Caco-2 (cell line): ENCODE measurements at places on chromosomes 2 and 18. TPM values are rescaled to one million over a fixed set of nuclear protein-coding genes. Genes with fewer than 3 reads are reported as not detected.

DNA sequence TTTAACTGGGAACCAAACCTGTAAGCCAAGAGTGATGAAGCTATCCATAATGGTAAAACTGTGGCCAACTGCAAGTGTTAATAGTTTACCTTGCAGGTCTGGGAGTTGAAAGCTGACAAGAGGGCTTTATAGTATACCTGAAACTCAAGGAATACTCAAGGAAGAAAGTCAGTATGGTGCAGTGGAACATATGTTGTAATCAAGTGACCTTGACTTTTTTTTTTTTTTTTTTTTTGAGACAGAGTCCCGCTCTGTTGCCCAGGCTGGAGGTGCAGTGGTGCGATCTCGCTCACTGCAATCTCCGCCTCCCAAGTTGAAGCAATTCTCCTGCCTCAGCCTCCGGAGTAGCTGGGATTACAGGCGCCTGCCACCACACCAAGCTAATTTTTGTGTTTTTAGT lies 27.6 kb downstream of the VIL1 start:
- peaks cover 63% of the 10 kb centered on the region for H3K4me1 ChIP-seq
- H3K36me3 ChIP-seq: peaks cover 11% of the 10 kb centered on the region
- no peaks in the 10 kb centered on the region for H3K27me3 ChIP-seq
- no peak overlapping the region for H3K4me3 ChIP-seq
- no peak for DNase-seq

FEV gene
- total RNA-seq: not detected in 2 replicates

- no peak overlapping the region for H3K4me3 ChIP-seq
- H3K27me3 ChIP-seq: no peaks in the 10 kb centered on the region
- H3K4me1 ChIP-seq: no peaks in the 10 kb centered on the region
- peaks cover 2% of the 10 kb centered on the region for H3K36me3 ChIP-seq
- no peak for DNase-seq
Observed at GRCh38 chr18:9578306-9578705, 36.1 kb downstream of the PPP4R1 start.

DNA sequence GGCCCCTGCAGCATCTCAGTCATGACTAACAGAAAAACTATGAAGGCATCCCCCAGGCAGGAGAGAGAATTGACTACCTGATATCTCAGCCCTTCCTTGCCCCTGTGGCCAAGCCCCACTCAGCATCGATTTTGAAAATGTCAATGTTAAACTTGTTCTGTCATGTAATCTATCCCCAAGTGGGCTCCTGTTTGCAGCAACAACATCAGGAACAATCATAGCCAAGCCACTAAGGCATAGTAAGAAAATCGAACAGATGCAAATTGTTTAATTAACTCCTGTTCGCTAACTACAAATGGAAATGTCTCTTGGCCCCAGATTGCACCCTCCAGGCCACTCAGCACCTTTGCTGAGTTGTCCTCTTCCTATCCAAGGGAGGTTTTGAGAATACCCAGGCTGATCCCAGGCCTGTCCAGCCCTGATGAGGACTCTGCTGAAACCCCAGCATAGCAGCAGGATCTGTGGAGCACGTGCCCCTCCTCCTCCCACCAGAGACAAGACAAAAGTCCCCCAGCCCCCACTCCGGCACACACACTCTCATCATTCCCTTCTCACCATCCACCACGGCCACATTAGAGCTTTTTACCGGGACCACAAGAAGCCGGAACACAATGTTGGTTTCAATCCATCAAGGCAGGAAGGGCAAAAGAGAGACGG lies 150.1 kb downstream of the TNS1 start:
- no peak overlapping the region for H3K4me3 ChIP-seq
- no peaks in the 10 kb centered on the region for H3K27me3 ChIP-seq
- no peak for DNase-seq
- H3K4me1 ChIP-seq: peaks cover 14% of the 10 kb centered on the region
- H3K36me3 ChIP-seq: no peaks in the 10 kb centered on the region
- no peak overlapping the region for H3K27ac ChIP-seq

GRCh38 chr2:207833251-207833751 lies 63.6 kb upstream of the FZD5 start:
- 0 out of 2 replicates have a peak, but pooled peaks cover 1% of the 10 kb centered on the region for H3K36me3 ChIP-seq
- H3K4me3 ChIP-seq: no peak overlapping the region
- peaks cover 50% of the 10 kb centered on the region for H3K4me1 ChIP-seq
- no peaks in the 10 kb centered on the region for H3K27me3 ChIP-seq

EVA1A gene
- 0.25 and 0.53 TPM in 2 replicates for total RNA-seq

DNA sequence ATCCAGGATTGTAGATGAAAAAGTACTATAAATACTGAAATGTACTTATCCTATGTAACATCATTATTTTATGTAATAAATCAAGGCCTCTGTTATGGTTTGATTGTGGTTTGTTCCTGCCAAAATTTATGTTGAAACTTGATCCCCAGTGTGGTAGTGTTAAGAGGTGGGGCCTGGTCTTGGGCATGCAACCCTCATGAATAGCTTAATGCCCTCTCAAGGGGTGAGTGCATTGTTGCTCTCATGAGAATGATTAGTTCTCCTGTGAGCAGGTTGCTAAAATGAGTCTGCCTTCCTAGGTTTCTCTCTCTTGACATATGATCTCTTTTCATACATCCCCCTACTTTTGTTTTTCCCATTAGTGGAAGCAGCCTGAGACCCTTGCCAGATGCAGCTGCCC lies 915.4 kb downstream of the TSN start:
- no peak for DNase-seq
- no peaks in the 10 kb centered on the region for H3K27me3 ChIP-seq
- H3K36me3 ChIP-seq: no peaks in the 10 kb centered on the region

DNA sequence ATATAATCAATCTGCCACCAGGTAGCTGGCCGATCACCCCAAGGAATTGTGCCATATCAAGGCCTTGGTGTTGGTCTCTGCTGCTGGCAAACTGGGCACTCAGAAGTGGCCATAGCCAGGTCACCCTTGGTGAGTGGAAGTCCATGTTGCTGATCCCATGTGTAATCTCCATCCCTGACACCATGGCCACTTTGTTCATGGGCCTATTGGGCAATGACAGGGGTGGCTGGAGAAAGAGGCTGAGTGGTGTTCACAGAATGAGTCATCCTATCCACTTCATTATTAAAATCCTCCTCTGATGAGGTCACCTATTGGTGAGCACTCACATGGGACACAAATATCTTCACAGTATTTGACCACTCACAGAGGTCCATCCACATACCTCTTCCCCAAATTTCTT lies 26.7 kb upstream of the CD226 start:
- no peaks in the 10 kb centered on the region for H3K4me1 ChIP-seq
- no peak overlapping the region for H3K27ac ChIP-seq
- DNase-seq: no peak
- H3K4me3 ChIP-seq: no peak overlapping the region

DNA sequence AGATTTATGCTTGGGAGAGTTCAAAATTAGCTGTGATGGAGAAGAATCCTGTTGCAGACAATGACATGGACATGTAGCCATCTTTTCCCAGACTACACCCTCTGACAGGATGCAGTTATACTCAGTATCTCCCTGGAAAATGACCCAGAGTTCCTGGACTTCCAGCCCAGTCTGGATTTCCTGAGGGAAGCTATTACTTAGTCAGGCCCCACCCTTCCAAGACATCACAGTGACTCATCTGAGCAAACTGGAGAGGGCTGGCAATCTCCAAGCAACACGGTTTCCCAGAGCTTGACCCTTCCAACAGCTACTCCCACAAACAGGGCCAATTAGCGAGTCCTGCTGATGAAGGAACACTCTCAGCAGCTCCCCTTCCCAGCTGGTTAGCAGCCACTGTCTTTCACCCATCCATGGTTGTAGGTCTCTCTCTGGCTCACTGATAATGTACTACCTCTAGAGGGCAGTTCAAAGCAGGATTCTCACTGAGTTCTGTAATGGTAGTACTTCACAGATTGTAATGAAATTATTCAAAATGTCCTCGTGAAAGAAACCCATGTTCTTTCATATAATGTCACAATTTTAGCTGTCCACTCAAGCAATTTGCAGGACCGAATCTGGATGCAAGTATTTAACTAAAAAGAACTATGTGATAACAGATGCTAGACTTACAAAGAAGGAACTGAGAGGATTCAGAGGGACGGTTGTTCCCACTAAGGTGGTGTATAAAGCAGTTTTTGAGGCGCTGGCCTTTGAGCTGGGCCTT lies 110.2 kb downstream of the MDH1 start:
- no peak overlapping the region for H3K4me3 ChIP-seq
- peaks cover 8% of the 10 kb centered on the region for H3K4me1 ChIP-seq
- no peaks in the 10 kb centered on the region for H3K36me3 ChIP-seq
- H3K27me3 ChIP-seq: no peaks in the 10 kb centered on the region
- peak; percentile 69 for DNase-seq

DNA sequence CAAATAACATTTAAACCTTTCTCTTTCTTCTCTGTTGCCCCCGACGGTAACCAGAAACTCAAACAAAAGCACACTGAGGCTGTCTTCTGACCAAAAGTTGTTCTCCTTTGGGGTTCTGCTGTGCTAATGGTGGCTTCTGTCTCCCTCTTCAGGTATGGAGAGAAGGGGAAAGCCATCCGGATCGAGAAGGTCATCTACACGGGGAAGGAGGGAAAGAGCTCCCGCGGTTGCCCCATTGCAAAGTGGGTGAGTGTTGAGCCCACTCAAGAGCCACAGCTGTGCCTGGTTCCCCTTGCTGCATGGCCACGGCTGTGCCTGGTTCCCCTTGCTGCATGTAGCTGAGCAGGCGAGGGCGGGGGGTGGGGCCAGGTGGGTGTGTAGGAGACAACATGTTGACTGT lies 67.4 kb downstream of the BOLA3 start:
- no peaks in the 10 kb centered on the region for H3K27me3 ChIP-seq
- H3K36me3 ChIP-seq: no peaks in the 10 kb centered on the region; the same call in 1 of the 2 replicates
- H3K4me3 ChIP-seq: no peak overlapping the region
- H3K4me1 ChIP-seq: no peaks in the 10 kb centered on the region
- DNase-seq: no peak
- no peak overlapping the region for H3K27ac ChIP-seq

GRCh38 chr2:72132981-72133720 lies 14.5 kb downstream of the CYP26B1 start:
- DNase-seq: no peak
- no peak overlapping the region for H3K27ac ChIP-seq
- peaks cover 5% of the 10 kb centered on the region for H3K4me1 ChIP-seq
- H3K4me3 ChIP-seq: no peak overlapping the region
- no peaks in the 10 kb centered on the region for H3K27me3 ChIP-seq

LCT gene
- total RNA-seq: 0.82 and 1.5 TPM in 2 replicates

SPC25 gene
- 28.0 and 32.6 TPM in 2 replicates for total RNA-seq

GRCh38 chr2:118675531-118675930 lies 171.9 kb downstream of the EN1 start:
- H3K4me1 ChIP-seq: no peaks in the 10 kb centered on the region
- no peaks in the 10 kb centered on the region for H3K36me3 ChIP-seq
- no peak overlapping the region for H3K27ac ChIP-seq

- DNase-seq: no peak
- H3K27ac ChIP-seq: no peak overlapping the region
- no peaks in the 10 kb centered on the region for H3K36me3 ChIP-seq
- H3K4me1 ChIP-seq: peaks cover 5% of the 10 kb centered on the region; the same call in 1 of the 2 replicates
- no peaks in the 10 kb centered on the region for H3K27me3 ChIP-seq
- H3K4me3 ChIP-seq: no peak overlapping the region
Observed at GRCh38 chr18:7198326-7198725, 32.6 kb upstream of the LRRC30 start.

ERMN gene
- total RNA-seq: 0.44 and 0.61 TPM in 2 replicates

DNA sequence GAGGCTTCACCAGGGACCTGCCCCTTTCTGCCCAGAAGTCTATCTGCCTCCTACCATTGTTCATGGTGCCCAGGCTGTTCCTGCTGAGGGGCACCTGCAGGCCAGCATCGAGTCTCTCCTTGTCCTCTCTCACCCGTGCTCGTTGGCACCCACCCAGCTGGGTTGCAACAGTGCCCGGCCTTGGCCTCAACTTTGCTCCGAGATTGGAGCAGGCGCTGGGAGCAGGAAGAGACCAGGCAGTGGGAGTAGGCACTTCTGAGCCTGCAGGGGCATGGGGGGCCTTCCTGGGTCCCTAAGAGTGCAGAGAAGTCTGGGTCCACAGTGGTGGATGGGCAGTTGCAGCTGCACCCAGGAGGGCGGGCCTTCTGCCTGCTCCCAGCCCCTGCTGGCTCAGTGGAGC lies 75.6 kb downstream of the NCOA1 start:
- H3K4me1 ChIP-seq: peaks cover 11% of the 10 kb centered on the region
- peaks cover 4% of the 10 kb centered on the region; the same call in 1 of the 2 replicates for H3K36me3 ChIP-seq
- H3K4me3 ChIP-seq: no peak overlapping the region
- DNase-seq: no peak

DNA sequence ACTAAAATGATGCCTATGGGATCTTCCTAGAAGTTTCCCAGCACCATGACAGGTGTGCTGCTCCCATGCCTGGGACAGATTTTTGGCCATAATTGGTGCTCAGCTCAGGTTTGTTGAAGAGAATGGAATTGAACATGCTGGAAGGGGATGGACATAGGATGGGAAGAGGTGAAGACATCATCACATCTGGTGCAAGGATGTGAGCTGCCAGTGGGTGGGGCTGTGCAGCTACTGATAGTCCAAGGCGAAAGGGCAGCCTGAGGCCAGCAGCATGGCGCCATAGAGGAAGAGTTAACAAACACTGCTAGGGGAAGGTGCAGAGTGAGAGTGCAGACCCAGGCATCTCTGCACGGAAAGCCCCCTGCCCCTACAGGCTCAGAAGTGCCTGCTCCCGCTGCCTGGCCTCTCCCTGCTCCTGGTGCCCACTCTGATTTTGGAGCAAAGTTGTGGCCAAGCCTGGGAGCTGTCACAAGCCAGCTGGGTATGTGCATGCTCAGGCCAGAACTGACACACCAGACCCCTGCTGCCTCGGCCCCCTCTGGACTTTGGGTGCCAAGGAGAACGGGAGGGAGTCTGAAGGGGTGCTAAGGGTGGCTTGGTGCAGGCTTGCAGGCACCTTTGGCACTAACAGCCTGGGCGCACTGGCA lies 178.6 kb downstream of the ZBTB7C start:
- no peaks in the 10 kb centered on the region for H3K27me3 ChIP-seq
- H3K36me3 ChIP-seq: no peaks in the 10 kb centered on the region

DNA sequence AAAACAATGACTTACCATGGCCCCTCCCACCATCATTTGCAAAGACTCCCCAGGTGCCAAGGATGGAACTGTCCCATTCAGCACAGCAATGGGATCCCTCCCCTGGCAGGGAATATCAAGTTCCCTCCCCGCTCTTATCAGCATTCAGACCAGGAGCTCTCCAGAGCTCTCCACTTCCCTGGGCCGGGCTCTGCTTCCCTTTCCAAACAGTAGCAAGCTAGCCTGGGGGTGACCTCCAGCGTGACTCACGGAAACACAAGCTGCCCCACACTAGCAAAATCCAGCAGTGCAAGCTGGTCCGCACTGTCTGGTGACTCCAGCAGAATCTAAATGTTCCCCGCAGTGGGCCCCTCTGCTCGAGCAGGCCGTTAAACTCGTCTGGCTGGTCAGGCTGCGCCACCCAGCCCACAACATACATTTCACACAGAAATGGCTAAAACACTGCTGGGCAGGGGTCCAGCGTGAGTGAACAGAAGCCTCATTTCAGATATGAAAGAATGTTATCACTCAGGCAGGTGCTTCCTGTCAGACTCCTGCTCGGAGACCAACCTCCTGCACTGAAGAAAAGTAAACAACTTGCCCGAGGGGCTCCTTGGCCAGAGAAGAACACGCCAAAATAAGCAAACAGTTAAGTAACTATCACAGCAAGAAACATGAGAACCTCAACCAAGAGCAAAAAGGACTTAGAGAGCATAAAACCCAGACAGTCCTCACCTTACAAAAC lies 33.9 kb downstream of the STAT1 start:
- peak; percentile 83 for DNase-seq
- H3K27me3 ChIP-seq: no peaks in the 10 kb centered on the region
- H3K36me3 ChIP-seq: peaks cover 12% of the 10 kb centered on the region; the same call in 1 of the 2 replicates
- H3K4me1 ChIP-seq: peaks cover 11% of the 10 kb centered on the region
